Foreskin keratinocyte (primary cell): ENCODE measurements at places on chromosomes 6 and 20. TPM values are rescaled to one million over a fixed set of nuclear protein-coding genes. Genes with fewer than 3 reads are reported as not detected.

FOXF2 gene
- total RNA-seq: 0.11 and 0.14 TPM in 2 replicates

LRFN2 gene
- not detected in 2 replicates for total RNA-seq

SRSF3 gene
- 356 and 421 TPM in 2 replicates for total RNA-seq

SLC44A4 gene
- 0.25 and 0.37 TPM in 2 replicates for total RNA-seq

DNA sequence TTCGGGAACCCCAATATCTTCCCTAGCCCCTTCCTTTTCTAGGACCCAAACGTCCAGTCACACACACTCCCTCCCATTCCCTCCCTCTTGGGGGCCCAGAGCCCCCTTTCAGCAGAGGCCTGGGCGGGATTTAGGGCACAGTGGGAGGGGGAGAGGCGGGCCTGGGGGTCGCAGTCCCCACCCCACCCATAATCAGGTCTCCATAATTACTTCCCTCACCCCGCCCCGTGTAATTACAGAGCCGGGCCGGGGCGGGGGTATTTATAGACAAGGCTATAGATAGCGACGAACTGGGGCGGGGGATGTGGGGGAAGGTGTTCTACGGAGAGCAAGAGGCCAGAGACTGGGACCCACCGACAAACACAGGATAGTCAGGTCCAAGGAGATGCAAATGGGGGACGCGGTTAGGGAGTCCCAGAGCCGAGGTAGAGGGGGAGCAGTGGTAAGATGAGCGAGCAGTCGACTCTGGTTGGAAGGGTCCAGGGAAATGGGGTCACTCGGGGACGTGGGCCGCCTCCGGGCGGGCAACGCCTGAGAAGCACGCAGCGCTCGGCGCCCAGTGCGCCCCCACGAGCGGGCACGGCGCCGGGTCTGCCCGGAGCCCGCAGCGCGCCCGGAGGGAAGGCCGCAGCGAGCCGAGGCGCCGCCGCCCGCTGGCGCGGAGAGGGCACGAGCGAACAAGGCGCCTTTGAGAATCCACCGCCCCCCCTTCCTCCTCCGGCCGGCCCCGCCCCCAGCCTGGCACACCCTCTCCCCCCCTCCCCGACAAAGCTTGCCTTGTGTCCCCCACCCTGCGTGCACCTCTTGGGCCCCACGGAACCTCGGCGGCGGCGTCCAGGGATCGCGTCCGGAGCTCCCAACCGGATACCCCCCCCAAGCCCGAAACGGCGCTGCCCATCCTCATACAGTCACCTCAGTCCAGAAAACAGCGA lies 670 bp upstream of the COL11A2 start:
- no peak for DNase-seq

- peak; percentile 78 for DNase-seq
Observed at GRCh38 chr6:108383981-108384380, 89.1 kb downstream of the AFG1L start.

DNA sequence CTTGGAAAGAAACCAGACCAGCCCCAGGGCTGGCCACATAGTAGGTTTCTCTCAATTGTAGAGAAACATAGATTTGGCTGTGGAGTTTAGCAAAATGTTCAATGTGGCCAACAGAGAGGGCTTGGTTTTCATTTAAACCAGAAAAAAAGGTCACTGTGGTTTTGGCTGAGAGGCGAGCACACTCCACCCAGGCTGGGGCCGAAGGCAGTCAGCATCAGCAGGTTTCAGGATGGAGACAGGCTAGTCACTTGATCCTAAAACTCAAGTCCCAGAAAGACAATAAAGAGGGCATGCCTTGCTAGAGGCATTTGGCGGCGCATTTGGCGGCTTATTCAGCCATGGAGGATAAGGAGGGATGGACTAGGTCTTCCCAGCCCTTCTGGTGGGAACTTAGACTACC lies 73.1 kb downstream of the PRND start:
- DNase-seq: no peak

- DNase-seq: no peak
Observed at GRCh38 chr6:14221564-14222279, 104.2 kb downstream of the CD83 start.

- no peak for DNase-seq
Observed at GRCh38 chr20:24998121-24998520, 5.6 kb upstream of the APMAP start.

DNA sequence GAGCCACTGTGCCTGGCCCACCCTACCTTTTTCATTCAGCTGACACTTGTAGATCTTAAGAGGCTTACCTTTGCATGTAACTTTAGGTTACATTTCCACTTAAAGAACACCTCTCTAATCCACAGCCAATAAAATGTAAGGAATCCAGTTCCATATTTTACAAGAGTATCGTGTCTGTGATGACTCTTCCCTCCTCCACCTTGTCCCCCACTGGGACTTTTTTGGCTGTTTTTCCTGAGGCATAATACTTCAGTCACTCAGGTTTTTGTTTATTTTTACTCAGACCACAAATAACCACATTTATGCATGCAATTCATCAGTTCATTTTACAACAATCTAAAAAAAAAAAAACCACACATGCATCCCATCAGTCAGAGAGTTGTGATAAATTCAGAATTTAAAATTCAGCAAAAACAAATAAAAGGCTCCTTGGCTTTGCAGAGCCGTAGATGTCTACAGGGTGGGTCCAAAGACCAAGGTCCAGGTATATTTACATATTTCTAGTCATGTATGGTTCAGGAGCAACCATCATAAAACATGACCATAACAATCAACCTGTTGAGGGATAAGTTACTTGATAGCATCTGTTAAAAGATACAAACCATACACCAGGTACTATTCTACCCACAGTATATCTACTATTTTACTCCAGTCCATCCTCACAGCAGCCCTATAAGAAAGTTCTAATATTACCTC lies 9.9 kb downstream of the ATXN1 start:
- DNase-seq: no peak

- no peak for DNase-seq
Observed at GRCh38 chr6:40037271-40037670, 103.0 kb upstream of the MOCS1 start.

DNA sequence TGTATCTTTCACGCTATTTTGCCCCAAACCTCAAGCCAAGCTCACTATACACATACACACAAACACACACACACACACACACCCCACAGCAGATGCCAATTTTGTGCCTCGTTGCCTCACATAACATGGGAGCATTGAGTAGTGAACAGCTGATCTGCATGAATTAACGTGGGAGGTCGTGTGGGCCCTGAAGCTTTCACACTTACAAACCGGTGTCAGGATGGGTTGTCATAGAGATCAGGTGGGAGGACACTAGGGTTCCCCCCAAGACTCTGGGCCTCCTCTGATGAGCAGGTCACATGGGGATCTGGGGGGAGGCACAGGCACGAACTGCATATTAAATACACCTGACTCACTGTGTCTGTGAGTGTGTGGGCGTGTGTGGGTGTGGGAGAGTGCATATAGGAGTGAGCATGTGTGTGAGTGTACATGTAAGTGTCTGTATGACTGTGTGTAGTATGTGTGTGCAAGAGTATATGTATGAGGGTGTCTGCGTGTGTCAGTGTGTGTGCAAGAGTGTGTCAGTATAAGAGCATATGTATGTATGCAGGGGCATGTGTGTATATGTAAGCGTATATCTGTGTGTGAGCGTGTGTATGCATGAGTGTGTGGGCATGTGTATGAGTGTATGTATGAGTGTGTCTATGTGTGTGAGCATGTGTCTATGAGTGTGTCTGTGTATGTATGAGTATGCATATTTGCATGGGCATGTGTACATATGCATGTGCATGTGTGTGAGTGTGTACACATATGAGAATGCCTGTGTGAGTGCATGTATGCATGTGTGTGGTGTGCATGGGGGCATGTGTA lies 370.4 kb downstream of the PREX1 start:
- no peak for DNase-seq

GRCh38 chr6:11270030-11271027 lies 37.9 kb upstream of the NEDD9 start:
- no peak for DNase-seq
